C1 segment of cervical spinal cord (tissue), 14 donors: ENCODE measurements at places on chromosomes 4 and X.

GRCh38 chrX:38940547-38940946 lies 139.3 kb downstream of the MID1IP1 start:
- DNase-seq = no peak

- no peak for DNase-seq
Measured at GRCh38 chr4:102454268-102454667, 46.9 kb upstream of the NFKB1 start.

DNA sequence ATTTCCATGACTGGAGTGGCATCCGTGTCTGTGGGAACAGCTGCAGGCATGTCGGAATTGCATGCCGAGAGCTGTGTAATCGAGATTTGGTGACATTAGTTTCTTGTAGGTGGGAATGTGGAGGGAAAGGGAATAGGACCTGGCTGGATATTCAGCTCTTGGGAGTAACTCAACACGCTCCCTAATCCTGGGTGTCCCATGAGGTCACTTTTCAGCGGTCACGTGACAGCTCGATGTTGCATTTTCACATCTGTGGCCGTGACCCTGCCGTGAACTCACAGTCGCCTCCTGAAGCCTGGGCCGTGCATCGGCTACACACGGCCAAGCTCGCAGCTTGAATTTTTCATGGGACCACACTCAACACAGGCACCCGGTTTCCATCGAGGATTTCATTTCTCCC lies 25.8 kb upstream of the PSAPL1 start:
- DNase-seq = no peak

GRCh38 chr4:186104114-186104889 lies at the start of gene FAM149A:
FAM149A (plus strand) TSS chr4:186104704.
- DNase-seq = peak; percentile 13

- no peak for DNase-seq
Measured at GRCh38 chrX:41875142-41875541, 48.2 kb downstream of the CASK start.

GRCh38 chr4:110211770-110212061 lies 13.3 kb upstream of the ELOVL6 start:
- no peak for DNase-seq

- DNase-seq = no peak
Measured at GRCh38 chrX:153647461-153648357, 706 bp downstream of the DUSP9 start.

DNA sequence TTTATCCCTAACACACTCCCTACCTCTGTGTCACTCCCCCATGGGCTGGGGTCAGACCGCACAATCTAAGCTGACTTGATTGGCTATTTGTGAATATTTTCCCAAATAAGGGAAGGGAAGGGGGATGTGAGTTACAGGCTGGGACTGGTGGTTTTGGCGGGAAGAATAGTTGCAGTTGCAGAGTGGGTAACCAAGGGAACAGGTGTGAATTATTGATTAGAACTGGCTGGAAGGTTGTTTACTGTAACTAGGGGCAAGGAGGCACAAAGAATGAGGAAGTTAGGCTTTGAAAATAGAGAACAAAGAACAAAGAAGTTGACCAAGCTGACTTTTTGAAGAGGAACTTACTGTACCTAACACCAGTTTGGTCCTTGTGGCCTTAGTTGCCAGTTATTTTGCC lies 88.0 kb upstream of the XAGE2 start:
- DNase-seq = no peak

- no peak for DNase-seq
Measured at GRCh38 chr4:74266081-74266480, 42.2 kb upstream of the EPGN start.

DNA sequence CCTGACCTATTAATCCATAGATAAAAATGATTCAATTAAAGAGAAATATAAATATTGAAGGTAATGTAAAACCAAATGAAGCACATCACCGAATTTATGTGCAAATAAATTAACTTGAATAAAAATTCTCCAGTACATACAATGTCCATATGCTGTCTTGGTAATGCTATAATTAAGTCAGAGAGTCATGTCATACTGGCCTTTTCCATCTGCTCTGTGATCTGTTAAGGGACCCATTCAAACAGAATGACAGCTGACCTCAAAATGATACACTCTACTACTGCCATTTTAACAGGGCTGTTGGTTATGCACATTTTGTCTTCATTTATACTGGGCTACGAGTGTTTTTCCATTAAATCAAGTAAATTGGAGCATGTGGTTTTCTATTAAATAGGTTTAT lies 99.3 kb downstream of the TEX13A start:
- DNase-seq = no peak

DNA sequence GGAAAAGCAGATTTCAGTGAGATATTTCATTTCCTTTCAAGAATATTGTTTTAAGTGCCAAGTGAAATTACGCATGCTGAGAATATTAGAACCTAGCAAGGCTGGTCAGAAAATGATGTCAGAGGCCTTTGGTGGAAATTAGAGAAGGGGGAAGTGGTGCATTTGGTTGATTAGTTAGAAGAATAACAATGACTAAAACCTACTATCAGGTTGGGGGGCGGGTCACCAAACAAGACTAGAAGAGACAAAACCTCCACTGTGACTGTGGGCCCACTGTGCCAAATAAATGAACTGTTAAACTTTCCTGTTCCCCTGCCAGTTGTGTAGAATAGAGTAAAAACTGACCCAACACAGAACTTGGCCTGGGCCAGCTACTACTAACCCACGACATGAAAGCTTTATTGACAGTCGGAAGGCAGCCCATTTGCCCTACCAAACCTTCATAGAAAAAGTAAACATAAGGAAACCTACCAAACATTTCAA lies 2.9 kb downstream of the RAPGEF2 start:
- DNase-seq = peak; percentile 17

DNA sequence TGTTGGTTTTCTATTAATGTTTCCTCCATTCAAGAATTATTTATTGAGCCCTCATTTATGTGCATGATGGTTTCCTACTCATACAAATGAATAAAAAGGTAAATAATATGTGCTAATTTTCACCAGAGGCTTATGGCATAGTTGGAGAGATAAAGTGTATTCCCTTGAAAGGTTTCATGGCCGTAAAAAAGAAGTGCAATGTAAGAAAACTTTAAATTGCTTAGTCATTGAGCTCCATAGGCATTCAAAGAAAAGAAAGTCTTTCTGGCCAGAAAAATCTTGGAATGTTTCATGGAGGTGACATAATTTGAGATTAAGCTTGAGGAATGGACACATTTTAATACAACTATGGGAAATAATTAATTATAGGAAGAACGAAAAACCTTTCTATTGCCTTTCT lies 8.7 kb downstream of the KLHL4 start:
- no peak for DNase-seq

GRCh38 chr4:4866124-4866865 lies 6.8 kb downstream of the MSX1 start:
- no peak for DNase-seq

DNA sequence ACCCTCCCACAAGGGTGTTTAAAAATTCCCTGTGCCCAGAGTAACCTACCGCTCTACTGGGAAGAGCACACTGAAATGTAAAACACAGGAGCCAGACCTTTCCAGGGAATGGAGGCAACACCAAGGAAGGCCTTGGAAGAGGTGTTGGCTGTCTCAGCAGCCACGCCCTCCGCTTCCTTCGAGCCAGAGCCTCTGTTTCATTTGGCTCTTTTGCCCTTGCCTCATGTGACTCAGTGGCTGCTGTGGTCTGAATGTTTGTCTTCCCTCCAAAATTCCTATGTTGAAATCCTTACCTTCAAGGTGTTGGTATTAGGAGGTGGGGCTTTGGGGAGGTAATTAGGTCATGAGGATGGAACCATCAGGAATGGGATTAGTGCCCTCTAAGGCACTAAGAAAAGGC lies 11.3 kb downstream of the SCD5 start:
- no peak for DNase-seq

DNA sequence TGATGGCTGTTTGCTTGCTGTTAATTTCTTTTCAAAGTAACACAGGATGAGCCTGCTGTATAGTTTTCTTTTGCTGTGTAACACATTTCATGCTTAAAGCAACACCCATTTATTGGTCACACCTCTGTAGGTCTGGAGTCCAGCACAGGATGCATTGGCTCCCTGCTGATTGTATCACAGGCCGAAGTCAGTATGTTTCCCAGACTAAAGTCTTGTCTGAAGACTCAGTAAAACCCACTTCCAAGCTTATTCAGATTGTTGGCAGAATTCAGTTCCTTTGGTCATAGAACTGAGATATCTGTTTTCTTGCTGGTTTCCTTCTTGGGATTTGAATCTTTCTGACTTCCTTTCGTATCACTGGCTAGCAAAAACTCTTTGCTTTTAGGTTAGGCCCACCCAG lies 54.3 kb downstream of the LRP2BP start:
- no peak for DNase-seq
